ENCODE measurements at places on chromosomes 7 and 10. TPM values are rescaled to one million over a fixed set of nuclear protein-coding genes. Genes with fewer than 3 reads are reported as not detected.

DNA sequence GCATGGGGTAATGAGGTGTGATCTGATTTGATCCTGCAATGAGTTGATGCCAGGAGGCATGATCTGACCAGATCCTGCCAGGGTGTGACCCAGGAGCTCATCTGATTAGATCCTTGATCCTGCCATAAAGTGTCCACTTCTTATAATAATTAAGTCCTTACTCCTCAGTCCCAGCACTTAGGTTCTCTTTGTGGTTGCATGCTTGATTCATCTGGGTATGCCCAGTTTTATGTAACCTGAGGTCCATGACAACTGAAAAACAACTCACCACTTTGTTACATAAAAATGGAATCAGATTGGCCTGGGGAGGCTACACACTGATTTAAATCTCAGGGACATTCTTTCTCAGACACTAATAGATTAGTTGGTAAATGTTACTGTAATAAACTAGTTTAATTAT, 19.1 kb downstream of the ACADSB start:
- DNase-seq = no peak

- peak; percentile 43 for DNase-seq
Observed at GRCh38 chr10:71357792-71358265, 38.8 kb downstream of the SLC29A3 start.

DNA sequence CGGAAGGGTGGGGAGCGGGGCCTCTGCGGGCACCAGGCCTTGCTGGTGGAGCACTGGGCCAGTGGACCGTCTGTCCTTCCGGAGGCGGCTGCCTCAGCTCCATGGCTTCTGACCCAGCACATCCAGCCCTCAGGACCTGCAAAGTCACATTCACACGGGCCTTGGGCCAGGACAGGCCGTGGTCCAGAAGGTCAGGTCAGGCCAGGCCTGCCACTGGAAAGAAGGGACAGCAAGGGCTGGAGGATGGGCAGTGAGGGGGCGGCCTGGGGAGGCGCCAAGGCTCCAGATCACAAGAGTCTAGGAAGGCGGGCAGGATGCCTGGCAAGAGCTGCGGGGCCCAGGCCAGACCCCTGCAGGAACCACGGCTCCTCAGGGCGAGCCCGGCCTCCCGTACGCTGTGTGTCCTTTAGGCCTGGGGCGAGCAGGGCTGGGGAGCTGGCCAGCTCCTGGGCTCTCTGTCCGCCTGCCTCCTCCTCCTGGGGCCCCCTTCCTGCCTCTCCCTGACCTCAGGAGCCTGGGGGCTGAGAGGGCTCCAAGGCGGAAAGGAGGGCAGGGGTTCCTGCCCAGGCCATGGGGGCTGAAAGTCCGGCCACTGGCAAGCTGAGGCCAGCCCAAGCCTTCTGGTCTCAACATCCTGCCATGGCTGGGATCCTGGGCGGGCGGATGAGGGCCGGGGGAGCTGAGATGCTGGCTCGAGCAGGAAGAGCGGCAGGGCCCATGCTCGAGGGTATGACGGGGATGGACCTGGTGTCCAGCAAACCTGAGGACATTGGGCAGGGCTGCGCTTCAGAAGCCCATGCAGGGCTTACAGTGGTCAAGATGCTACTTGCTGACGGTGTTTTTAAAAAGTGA, 225.8 kb downstream of the ELFN1 start:
- DNase-seq = peak; percentile 72

DNA sequence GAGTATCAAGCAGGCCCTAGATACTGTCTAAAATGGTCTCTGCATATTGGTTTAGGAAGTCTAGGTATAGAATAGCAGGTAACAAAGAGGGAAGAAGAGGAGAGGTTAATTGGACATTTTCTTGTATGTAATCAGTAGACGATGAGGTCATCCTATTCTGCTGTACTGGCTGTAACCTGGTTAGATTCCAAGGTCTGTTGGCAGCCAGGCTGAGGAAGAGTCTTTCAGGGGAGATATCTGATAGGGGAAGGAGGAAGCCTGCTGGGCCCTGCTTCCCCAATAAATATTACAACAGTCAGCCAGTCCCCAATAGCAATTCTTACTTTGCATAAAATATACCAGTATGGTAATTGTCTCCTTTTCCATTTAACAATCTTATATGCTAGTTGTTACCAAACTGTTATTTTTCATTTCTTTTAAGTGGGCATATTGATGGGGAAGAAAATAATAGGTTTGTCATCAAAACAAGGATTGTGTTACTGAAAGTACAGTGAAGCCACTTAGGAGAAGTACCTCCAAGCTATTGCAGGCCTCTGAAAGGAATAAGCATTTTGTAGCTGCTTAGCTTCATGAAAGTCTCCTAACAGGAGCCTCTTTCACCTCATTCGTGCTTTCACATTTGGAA, 186.4 kb downstream of the LRRC4 start:
- no peak for DNase-seq

DNA sequence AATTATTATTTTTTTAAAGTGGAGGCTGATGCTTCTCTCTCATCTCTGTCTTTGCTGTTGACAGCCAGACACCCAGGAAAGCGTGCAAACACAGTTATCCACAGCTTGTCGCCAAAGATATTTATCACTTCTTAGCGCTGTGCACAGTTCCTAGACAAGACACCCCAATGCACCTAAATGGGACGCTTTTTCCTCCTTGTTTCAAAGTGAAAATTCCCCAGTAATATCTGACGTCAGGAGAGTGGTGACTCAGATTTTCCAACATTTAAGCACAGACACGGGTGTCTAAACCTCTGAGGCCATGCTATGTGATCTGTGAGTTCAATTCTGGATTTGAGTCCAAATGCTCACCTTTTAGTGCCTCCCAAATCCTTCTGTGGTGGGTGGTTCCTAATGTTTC, 151.6 kb downstream of the EMX2 start:
- no peak for DNase-seq

DNA sequence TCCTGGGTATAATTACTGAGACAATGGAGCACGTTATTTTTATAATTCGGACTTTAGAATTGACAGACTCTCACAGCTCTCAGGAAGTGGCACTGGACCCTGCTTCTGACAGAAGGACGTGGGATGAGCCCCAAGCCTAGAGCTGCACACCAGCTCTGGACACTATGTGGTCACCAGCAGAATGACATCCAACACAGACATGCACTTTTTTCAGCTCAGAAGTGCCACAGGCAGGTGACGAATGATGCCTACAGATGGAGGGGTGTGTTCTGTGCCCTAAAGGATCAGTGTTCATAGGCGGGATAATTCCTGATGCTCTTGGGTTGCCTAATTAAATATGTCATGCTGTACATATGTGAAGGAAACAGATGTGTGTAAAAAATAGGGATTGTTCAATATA, 87.9 kb downstream of the VIPR2 start:
- no peak for DNase-seq

- no peak for DNase-seq
Observed at GRCh38 chr10:27838361-27838760, 92.7 kb upstream of the MKX start.

DNA sequence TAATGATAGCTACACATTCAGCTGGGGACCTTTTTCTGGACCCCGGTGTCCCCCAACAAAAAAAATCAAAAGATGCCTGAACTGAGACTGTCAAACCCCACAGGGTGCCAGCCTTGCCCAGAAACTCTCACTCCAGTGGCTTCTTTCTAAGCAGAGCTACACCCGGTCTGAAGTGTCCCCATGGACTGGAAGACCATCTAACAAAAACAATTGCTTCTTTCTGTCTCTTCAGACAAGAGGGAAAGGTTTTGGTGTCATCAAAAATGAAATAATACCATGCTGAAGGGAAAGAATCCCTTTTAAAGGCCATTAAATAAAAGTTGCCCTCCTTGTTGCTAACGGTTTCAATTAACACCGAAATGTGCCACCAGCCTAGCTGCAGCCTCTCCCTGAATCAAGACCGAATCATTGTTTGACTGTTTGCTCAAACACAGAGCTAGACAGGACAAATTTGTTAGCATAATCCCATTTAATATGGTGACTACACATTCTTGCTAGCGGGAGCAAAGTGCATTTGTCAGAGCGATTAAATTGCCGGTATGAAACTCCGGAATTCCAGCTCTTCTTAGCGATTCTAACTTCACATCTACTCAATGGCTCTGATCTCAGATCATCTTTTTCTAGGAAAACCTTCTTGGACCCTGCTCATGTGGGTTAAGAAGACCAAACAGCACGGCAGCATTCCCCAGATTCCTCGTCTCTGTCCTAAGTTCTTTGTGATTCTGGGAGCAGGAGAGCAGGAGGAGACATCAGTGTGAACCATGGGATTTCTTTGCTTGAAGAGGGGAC, 397.5 kb upstream of the PRKCQ start:
- DNase-seq = no peak

DNA sequence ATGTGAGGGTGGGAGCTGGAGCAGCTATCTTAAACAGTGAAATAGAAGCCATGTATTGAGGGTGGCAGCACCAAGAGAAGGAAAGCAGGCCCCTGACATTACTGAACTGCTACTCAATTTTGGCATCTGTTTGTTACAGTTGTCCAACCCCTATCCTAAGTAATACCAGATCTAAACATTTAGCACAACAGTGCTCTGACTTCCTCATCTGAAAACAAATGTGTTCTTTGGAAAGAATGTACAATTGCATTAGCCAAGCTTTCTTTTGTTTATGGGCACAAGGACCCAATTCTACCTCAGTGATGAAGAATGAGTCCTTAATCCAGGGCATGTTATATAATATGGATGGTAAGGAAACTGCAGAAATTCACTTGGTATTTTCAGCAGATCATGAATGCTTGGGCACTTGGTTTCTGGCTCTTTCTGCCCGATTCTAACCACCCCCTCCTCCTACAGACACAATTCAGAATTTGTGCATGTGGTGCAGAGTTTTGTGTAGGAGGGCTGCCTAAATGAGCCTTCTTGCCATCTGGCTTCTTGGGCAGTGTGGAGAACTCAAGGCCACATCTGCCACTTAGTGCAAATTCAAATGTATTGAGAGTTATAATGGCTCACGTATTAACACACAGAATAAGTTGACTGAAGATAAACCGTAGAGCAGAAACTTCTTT, 36.9 kb upstream of the KMT2E start:
- DNase-seq = no peak

- DNase-seq = no peak
Observed at GRCh38 chr7:11587814-11588213, 244.2 kb downstream of the THSD7A start.

DNA sequence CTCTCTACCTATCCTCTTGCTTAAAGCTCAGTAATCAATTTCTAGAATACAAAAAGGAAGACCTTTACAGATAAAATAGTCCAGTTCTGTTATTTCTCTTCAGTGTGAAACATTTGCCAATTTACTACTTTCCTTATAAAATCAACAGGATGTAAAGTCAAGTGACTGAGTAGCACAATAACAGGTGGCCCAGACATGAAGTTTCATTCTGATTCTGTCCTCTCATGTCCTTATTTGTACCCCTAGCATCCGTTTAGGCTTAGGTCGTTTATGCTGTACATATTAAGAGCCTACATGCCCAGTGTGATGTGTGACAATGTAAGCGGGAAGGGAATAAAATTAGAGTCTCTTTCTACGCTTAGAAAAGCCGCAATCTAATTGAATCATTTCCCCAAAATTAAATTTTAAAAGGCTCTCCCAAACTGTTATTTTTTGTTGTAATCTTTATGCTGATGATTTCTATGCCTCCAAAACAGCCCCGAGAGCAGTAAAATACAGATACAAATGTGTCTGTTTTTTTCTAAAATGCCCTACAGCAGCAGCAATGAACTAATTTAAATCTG, 29.1 kb downstream of the EPC1 start:
- no peak for DNase-seq

- DNase-seq = no peak
Observed at GRCh38 chr10:119301397-119301796, 94.0 kb downstream of the GRK5 start.

NEBL gene
- polyA plus RNA-seq = 383 TPM

GPNMB gene
- polyA plus RNA-seq = 189 TPM

EMX2 gene
- polyA plus RNA-seq = 0.06 TPM

EGFR gene
- polyA plus RNA-seq = 2.8 TPM

ABLIM1 gene
- 276 TPM for polyA plus RNA-seq

PTPRN2 gene
- polyA plus RNA-seq = 0.61 TPM

SYNPO2L gene
- polyA plus RNA-seq = 246 TPM

MYO1G gene
- polyA plus RNA-seq = 0.65 TPM

CAMK1D gene
- 1.4 TPM for polyA plus RNA-seq
